ENCODE measurements at places on chromosomes 11 and 22.
A peak's percentile ranks its signal among the peaks of the same experiment; 100 is the strongest.

GRCh38 chr11:33944345-33944692 is 52.4 kb upstream of the LMO2 start:
- no peak for DNase-seq

GRCh38 chr11:103940551-103940950 is 95.9 kb upstream of the DDI1 start:
- DNase-seq: no peak

GRCh38 chr22:44075670-44076069 is 51.6 kb downstream of the PARVB start:
- DNase-seq: no peak

GRCh38 chr11:95542868-95543551 is 246.6 kb downstream of the FAM76B start:
- no peak for DNase-seq

DNA sequence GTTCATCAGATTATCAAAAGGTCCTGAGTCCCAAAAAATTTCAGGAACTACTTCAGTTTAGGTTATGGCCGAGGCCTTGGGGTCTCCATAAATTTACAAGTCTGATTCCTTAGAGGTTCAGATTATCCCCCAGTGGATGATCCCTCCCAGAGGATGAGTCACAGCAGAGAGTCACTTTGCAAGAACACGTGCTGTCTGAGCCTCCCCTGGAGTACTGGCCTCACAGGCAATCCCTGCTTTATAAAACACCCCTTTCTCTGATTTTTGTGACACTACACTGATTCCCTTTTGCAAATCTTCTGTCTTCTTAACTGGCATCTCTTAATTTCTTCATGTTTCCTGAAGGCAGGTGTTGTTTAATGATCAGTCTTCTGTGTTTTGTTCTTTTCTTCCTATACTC is 45.3 kb downstream of the CCDC34 start:
- no peak for DNase-seq

DNA sequence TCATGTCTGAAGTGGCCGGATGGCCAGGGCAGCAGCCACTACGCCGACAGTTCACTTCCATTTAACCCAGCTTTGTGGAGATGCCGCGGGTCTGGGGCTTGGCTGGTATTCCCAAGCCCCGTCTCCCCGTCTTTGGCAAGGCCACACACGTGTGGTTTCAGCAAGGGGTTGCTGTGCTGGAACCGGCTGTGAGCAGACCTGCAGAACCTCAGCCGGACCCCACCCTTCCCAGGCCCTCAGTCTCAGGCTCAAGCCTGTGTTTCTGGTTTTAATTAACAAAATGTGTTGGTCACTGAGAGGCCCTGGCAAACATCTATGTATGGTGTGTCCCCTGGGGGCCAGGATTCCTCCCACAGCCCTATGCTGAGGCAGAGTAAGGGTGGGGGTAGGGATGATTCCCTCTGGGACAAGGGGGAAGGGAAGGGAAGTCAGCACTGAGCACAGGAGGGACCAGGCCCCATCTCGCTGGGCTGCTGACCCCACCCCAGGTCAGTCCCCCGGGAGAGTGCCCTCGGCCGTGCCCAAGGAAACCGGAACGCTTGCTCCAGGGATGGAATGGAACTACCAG is 9.3 kb downstream of the OSBPL5 start:
- DNase-seq: no peak

- no peak for DNase-seq
Measured at GRCh38 chr11:88183233-88183632, 8.0 kb upstream of the RAB38 start.

- no peak for DNase-seq
Measured at GRCh38 chr11:15825976-15826650, 530.2 kb downstream of the SOX6 start.

DNA sequence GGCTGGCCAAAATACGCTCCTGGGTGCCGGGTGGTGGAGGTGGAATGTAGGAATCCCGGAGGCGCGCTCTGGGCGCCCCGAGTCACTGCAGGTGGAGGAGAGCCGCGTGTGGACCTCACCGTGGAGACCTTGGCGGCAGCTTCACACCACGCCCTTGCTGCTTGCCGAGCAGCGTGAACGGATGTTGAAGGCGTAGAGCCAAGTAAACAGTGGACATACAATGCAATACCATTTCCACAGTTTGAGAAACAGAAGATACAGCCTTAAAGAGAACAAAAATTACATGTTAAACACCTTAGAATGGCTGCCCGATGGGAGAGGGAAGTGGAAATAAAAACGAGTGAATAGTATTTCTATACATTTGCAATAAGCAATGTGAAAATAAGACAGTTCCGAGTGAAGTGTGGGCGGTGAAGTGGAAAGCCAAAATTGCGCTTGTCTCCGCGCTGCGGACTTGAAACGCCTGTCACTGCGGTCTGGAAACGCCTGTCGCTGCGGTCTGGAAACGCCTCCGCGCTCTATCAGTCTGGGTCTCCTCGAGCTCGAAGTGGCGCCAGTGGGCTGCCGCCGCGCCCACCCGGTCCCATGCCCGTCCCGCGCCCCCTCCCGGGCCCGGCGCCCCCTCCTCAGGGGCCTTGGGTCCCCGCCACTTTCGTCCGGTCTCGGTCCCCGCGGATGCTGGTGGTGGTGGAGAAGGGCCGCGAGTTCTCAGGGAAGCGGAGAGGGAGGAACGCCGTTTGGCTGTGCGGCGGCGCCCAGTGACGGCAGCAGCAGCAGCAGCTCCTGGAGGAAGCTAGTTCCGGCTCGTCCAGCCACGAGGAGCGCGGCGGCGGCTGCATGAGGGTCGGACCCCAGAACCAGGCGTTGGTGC is 1.6 kb downstream of the NCR3LG1 start:
- DNase-seq: peak; percentile 58

- no peak for DNase-seq
Measured at GRCh38 chr11:73963861-73964260, 13.0 kb downstream of the DNAJB13 start.

- DNase-seq: no peak
Measured at GRCh38 chr11:77127920-77128691, at the start of gene MYO7A. TSS of gene MYO7A (plus strand) at chr11:77128246. CDS start at chr11:77130635, 2,389 bp downstream.

DNA sequence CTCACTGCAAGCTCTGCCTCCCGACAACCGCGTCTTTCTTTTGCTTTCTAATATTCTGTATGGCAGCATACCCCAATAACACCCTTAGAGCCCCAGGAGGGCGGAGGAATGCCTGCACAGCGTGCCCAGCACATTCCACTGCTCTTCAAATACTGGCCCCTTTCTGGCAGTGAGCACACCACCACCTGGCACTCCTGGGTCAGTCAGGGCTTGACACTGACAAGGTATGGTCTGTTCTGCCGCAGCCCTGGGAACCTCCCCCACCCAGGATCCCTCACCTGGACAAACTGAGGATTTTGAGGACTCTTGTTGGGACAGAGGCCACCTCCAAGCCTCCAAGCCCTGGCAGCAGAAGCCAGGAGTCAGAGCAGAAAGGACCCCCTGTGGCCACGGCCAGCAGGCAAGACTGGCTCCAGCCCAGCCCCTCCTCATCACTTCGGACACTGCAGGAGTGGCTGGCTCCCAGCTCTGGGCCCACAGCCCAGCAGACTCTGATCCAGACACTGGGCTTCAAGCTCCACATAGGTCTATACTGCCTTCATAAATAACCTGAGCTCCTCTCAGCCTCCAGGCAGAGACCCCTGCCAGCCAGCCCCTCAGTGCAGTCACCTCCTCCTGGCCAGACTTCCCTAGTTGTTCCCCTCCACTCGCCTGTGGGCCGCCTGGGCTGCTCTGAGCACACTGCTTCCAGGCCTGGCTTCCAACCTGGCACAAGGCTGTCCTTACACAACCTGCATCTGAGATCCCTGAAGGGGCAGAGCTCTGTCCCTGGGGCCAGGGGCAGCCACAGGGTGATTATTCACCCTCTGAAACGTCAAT is 14.5 kb downstream of the CARS1 start:
- no peak for DNase-seq

DNA sequence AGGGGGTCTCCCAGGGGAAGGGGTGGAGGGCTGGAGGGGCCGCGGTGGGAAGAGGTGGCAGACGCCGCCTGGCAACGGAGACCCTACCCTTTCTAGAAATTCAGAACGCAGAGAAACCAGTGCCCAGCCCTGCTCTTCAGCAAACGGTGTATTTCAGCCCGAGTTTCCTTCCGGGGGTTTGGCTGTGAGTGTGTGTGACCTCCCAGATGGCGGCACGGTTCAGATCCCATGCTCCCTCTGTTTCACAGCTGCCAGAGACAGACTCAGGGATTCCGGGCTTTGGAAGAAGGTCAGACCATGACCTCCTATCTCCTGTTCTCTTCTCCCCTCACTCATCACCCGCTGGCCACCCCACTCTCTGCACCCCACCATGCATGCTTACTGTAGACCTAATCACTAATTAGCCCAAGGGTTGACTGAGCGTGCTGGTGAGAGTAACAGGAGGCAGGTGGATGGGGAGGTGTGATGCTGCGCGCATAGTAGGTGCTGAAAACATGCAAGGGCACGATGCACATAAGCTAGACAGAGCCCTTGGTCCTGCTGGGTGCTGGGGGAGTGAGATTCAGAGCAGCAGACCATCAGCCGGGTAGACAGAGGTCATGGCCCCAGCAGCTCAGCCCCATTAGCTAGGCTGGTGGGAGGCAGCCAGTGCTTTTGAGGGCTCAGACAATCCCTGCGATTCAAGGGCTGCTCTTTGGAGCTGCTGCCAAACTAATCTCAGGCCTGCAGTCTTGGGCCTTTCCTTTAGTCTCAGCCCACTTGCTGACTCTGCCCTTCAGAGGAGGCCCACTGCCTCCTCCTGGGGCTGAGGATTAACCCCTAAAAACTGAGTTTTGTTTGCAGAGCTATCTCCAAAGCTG is 256.5 kb upstream of the CADM1 start:
- no peak for DNase-seq

Data from stimulated activated CD4-positive, alpha-beta T cell treated with anti-CD3 and anti-CD28 coated beads, Interleukin-12 subunit alpha, Interleukin-12 subunit beta, amount 100 ng/mL, for 4 hours (primary cell).